ENCODE measurements at places on chromosomes 3 and 15. TPM values are rescaled to one million over a fixed set of nuclear protein-coding genes. Genes with fewer than 3 reads are reported as not detected.

DNA sequence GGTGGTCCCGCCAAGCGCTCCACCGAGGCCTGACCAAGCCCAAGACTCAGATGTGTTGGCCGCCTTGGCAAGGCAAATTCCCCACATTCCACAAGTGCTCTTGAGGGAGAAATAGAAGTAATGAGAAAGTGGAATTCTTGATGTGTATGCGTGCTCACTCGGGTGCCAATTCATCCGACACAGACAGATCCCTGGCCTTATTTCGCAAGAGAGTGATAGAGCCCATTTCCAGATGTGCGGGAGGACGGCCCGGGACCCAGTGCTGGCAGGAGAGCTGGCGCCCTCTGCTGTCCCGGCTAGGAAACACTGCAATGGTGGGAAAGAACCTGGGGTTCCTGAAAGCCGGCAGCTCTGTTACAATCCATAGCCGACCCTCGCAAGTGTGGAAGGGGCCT is 76.0 kb downstream of the HMG20A start:
- H3K27ac ChIP-seq = no peak overlapping the region
- H3K4me3 ChIP-seq = no peak overlapping the region
- H3K4me1 ChIP-seq = peaks cover 16% of the 10 kb centered on the region

GRCh38 chr3:116048991-116049390 is 396.3 kb downstream of the LSAMP start:
- no peak overlapping the region for H3K27ac ChIP-seq
- DNase-seq = no peak
- no peak overlapping the region for H3K4me3 ChIP-seq
- no peaks in the 10 kb centered on the region for H3K36me3 ChIP-seq

DNA sequence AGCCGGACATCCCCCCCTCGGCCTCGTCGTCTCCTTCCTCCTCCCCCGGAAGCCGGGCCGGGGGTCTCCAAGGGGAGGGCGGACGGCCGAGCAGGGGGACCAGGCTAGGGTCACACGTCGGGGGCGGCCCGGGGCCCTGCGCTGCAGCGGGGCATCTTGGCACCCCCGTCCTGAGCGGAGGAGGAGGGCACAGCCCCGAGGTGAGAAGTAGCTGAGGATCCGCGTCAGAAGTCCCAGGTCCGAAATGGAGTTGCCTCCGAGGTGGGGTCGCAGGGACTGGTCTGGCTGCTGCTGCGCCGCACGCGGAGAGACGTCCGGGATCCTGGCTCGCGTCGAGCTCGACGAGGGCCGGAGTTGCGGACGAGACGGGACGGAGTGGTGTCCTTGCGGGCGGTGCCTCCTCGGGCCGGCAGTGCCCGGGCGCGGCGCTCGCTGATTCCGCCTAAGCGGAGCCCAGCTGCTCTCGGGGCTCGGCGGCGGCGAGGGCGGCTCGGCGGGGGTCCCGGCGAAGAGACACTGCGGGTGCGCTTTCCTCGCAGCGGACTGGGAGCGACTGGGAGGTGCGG is at the start of gene ADCY5:
ADCY5 (minus strand) TSS at position 555 of the 566 bp plus-strand sequence; CDS start at position 10, 545 bp downstream.
- H3K4me3 ChIP-seq = peak within 1 kb of the TSS; percentile 69
- no peak within 1 kb of the TSS for H3K27ac ChIP-seq
- peaks cover 12% of the 10 kb centered on the region for H3K4me1 ChIP-seq
- no peak for DNase-seq
- H3K36me3 ChIP-seq = no peaks in the 10 kb centered on the region

GRCh38 chr3:52397676-52398399 is 47.1 kb downstream of the SEMA3G start:
- no peak overlapping the region for H3K27ac ChIP-seq
- no peaks in the 10 kb centered on the region for H3K4me1 ChIP-seq
- H3K27me3 ChIP-seq = no peaks in the 10 kb centered on the region
- DNase-seq = no peak
- no peak overlapping the region for H3K4me3 ChIP-seq

DNA sequence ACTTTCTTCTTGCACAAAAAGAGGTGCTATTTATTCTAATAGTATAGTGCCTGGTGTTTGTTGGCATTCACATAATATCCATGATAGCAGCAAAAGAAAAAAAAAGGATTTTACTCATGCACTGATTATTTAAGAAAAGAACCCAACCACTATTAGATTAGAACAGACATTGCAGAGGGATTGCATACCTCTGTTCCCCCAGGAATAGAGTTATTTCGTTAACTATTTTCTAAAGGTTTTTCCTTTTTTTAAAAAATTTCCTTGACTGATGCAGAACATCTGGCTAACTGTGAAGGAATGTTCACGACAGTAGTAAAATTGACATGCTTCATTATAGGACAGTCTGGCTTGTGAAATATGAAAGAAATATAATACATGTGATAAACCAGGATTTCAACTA is 136.6 kb upstream of the PTX3 start:
- DNase-seq = no peak
- no peaks in the 10 kb centered on the region for H3K36me3 ChIP-seq
- no peak overlapping the region for H3K4me3 ChIP-seq

DNA sequence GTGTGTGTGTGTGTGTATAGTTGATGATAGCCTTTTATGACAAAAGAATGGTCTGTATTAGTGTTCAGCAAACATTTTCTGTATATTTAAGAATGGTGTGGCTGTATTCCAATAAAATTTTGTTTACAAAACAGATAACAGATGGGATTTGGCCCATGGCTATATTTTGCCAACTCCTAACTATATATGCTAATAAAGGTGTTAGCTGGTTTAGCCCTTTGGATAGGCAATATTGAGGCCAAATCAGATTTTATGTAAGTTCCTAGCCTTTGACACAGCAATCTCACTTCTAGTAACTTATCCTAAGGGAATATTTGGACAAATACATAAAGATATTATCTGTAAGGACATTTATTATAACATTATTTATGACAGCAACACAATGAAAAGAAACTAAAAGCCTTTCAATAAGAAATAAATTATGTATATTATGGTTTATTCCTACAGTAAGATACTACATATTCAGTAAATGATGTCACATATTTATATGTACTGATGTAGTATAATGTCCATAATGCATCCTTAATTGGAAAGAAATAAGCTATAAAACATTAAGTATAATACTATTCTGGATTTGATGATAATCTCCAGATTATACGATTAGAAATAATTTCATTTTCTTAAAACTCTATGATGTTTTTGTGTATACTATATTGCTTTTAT is 264.0 kb downstream of the RBMS3 start:
- no peaks in the 10 kb centered on the region for H3K27me3 ChIP-seq
- H3K27ac ChIP-seq = no peak overlapping the region
- no peak overlapping the region for H3K4me3 ChIP-seq
- H3K4me1 ChIP-seq = no peaks in the 10 kb centered on the region

DNA sequence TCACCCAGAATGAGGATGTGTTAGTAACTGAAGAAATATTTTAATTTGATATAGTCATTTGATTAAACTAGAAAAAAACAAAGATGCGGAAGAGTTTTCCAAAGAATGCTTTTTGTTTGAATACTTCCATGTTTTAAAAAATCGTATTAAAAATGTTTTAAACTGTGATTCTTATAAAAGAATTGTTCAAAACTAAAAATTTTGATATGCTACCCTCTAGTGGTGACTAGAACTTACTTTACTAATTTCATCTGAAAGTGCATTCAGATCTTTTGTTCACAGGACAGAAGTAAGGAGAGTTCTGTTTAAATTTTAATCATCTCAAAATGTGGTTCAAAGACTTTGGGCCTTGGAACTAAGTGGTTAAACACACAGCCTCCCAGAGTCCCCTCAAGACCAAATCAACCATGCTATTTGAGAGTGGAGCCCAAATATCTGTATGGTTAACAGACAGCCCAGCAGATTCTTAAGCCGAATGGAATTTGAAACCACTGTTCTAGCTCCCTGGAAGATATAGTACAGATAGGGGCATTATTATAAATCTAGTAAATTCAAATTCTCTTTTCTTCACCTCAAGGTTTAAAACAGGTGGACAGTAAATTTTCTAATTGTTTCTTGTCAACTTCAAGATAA is 45.2 kb upstream of the SYNPR start:
- H3K4me1 ChIP-seq = no peaks in the 10 kb centered on the region
- no peaks in the 10 kb centered on the region for H3K36me3 ChIP-seq
- H3K4me3 ChIP-seq = no peak overlapping the region

DNA sequence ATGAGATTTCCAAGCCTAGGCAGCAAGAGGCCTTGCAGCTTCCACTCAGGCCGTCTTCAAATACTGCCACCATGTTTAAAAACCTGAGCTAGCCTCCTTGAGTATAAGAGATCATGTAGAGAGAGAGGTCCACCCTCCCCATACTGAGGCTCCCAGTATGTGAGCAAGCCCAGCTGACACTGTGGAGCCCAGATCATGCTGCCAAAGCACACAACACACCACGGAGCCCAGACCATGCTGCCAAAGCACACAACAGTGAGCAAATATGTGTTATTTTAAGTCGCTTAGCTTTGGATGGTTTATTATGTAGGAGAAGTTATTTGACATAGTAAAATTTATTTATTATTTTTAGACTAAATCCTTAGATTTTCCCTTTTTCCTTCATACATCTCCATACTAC is 333.7 kb downstream of the CTNNB1 start:
- no peak overlapping the region for H3K27ac ChIP-seq
- H3K4me3 ChIP-seq = no peak overlapping the region
- no peaks in the 10 kb centered on the region for H3K27me3 ChIP-seq
- DNase-seq = no peak

DNA sequence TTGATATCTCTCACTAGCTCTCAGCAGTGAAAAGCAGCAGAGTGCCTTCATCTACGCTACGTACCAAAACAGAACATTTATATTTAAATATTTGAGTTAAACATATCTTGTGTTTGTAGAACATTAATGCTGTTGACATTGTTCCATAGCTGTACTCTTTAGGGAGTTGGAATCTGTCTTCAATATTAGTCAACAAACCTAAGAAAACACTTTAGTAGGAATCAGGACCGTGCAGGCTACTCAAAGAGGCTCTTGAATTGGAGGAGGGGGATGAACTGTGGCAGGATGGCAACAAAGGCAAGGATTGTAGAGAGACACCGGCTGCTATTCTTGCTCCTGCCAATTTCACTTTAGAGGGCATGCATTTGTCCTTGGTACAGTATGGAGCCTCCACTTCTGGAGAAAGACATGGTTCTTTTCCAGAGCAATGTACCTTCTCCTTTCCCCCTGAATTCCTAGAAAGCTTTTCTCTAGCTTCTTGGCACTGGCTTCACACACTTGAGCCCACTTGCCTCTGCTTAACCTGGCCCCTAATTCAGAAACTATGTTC is 265.9 kb downstream of the CD47 start:
- H3K27ac ChIP-seq = no peak overlapping the region
- no peaks in the 10 kb centered on the region for H3K27me3 ChIP-seq
- H3K4me1 ChIP-seq = no peaks in the 10 kb centered on the region
- no peak overlapping the region for H3K4me3 ChIP-seq
- DNase-seq = no peak

GRCh38 chr15:48898446-48898845 is 20.5 kb downstream of the EID1 start:
- no peaks in the 10 kb centered on the region for H3K4me1 ChIP-seq
- no peak overlapping the region for H3K4me3 ChIP-seq
- no peaks in the 10 kb centered on the region for H3K36me3 ChIP-seq
- no peak for DNase-seq
- H3K27ac ChIP-seq = no peak overlapping the region

DNA sequence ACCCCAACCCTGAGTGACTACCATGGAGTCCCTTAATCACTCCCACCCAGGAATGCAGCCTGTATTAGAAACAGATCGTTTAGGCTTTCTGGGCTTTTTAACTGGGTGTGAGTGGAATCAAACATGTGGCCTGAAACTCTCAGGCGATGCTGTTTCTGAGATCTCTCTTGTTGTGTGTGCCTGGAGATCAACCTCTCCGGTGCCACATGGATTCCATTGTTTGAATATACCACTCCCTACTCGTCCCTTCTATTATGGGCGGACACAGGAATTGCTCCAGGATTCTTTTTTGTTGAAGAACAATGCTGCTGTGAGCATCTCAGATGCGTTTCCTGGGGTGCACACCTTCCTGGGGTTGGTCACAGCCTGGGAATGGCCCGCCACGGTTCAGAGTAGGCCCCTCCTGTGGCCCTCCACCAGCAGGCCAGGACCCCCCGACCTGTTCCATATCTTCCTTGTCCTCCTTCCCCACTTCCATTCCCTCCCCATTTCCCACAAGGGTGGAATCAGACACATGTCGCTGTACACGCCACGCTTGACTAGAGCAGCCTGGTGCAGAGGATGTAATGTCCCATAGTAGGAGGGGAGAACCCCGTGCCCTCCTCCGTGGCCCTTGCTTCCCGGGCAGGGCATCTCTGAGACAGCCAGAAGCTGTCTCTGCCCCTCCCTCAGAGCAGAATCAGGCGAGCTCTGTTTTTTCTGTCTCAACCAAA is 36.4 kb upstream of the PRR23E start:
- DNase-seq = no peak
- H3K36me3 ChIP-seq = no peaks in the 10 kb centered on the region
- no peak overlapping the region for H3K27ac ChIP-seq
- H3K4me3 ChIP-seq = no peak overlapping the region
- no peaks in the 10 kb centered on the region for H3K4me1 ChIP-seq

GRCh38 chr3:190048932-190049441 is 71.7 kb downstream of the P3H2 start:
- peaks cover 8% of the 10 kb centered on the region for H3K4me1 ChIP-seq
- no peak overlapping the region for H3K4me3 ChIP-seq
- peak; percentile 2 for DNase-seq
- no peaks in the 10 kb centered on the region for H3K27me3 ChIP-seq
- no peak overlapping the region for H3K27ac ChIP-seq

LDHAL6B gene
- not detected for polyA plus RNA-seq

ADAMTS9 gene
- not detected for polyA plus RNA-seq

DNAJC13 gene
- 32.3 TPM for polyA plus RNA-seq

NANOGP8 gene
- polyA plus RNA-seq = not detected

MCF2L2 gene
- 0.01 TPM for polyA plus RNA-seq

ZBTB47 gene
- polyA plus RNA-seq = 9.8 TPM

IQCH gene
- not detected for polyA plus RNA-seq

CDCP1 gene
- 0.38 TPM for polyA plus RNA-seq

Data from CD14-positive monocyte (primary cell).